ENCODE measurements at places on chromosomes 4 and X. TPM values are rescaled to one million over a fixed set of nuclear protein-coding genes. Genes with fewer than 3 reads are reported as not detected.

DNA sequence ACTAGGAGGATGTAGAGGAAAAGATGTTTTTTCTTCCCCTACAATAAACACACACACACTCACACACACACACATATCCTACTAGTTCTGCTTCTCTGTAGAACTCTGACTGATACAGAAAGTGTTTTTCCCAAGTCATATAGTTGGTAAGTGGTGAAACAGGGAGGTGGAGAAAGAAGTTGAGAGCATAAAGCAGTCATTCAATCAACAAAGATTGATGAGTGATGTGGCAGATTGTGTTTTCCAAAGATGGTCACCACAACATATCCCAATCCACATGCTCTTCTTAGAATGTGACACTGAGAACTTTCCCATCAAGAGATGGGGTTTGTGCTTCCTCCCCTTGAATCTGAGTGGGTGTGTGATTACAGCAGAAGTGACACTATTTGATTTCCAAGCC, 123.4 kb upstream of the ATP6AP2 start:
- DNase-seq: no peak

The ITGB1BP2 gene
- 22.3 TPM for total RNA-seq

DNA sequence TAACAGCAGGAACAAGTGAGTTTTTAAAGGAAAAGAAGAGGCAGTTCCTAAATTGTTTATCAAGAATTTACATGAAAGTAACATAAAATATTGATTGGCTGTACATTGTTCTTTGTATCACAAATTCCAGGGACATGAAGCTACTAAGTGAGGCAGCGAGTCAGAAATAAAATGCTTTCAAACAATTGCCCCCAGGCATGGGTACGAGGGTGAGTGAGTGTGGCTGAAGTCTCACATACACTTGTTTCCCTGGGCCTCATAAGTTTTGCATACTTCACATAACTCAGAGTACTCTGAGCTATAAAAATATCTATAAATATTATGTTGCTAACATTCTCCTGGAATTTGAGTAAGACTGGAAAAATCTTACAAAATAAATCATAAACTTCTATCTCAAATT, 511.6 kb upstream of the PRKX start:
- DNase-seq: no peak

DNA sequence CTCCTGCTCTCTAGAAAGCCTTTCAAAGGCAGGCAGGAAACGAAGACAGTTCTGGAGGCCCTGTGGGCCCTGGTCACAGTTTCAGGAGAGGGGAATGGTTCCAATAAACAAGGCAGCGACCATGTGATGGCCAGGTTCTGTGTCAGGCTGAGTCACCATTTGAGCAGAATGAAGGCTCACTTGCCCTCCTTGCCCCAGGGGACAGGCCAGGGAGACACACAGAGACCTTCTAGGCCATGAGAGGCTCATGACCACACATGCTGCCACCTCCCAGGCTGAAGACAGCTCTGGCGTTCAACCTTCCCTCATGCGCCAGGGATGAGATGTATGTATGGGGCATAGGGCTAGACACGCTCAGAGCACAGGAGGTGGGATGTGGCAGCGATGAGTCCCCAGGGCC, 22.9 kb upstream of the TRIM2 start:
- no peak for DNase-seq

DNA sequence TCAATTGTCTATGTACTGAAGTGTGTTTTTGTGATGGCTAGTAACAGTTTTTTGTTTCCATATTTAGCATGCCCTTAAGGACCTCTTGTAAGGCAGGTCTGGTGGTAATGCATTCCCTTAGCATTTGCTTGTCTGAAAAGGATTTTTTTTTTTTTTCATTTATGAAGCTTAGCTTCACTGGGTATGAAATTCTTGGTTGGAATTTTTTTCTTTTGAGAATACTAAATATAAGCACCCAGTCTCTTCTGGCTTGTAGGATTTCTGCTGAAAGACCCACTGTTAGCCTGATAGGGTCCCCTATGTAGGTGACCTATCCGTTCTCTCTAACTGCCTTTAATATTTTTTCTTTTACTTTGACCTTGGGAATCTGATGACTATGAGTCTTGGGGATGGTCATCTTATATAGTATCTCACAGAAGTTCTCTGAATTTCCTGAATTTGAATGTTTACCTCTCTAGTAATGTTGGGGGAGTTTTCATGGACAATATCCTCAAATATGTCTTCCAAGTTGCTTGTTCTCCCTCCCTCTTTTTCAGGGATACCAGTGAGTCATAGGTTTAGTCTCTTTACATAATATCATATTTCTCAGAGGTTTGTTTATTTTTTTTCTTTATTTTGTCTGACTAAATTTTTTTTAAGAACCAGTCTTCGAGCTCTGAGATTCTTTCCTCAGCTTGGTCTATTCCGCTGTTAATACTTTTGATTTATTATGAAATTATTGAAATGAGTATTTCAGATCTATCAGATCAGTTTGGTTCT, 157.1 kb upstream of the PGRMC2 start:
- no peak for DNase-seq

The IL21 gene
- total RNA-seq: not detected

DNA sequence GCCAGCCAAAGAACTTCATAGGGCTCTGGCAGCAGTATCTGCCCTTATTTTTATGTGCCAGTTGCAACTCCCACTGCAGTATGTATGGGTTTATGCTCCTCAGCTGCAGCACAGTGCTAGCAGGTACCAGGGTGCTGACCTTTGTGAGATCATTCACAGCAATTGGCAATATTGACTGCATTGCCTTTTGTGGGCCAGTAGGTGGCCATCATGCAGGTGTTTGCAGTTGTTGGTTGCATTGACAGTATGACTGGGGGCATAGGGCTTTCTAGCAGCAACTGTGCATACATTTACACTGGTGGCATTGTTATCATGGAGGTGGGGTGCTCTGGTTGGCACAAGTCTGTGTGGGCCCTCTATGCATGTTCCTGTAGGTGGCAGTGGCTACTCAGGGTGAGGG, 42.5 kb downstream of the FAAH2 start:
- DNase-seq: no peak

All from aorta (tissue), 5 donors.